ENCODE measurements at places on chromosomes 1 and 21.

- no peak for DNase-seq
These were observed 6.6 kb downstream of the UBR4 start for GRCh38 chr1:19203440-19203839.

DNA sequence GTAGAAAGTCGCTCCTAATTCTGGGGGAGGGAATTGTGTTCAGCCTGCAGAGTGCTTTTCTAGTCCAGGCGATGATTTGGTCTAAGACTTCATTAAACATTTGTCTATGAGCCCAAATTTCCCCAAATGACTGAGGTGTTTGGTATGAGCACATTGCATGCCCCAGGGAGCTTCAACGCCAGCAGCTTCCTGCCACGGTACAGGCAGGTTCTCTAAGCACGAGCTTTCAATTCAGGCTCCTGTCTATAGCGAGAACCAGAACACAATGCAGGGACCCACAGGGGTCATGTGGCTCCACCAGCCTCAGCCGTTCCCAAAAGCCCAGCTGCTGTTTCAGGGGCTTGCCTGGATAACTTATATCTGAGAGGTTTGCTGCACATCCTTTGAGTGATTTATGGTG, 34.1 kb upstream of the H6PD start:
- no peak for DNase-seq

- DNase-seq = no peak
These were observed 7.6 kb downstream of the SIPA1L2 start for GRCh38 chr1:232622378-232622777.

GRCh38 chr1:180218806-180219765, 11.0 kb upstream of the LHX4 start:
- no peak for DNase-seq

Measured in stimulated activated CD4-positive, alpha-beta T cell treated with anti-CD3 and anti-CD28 coated beads, Interleukin-2, amount 100 ng/mL, for 48 hours (primary cell).